ENCODE measurements at places on chromosomes 13 and 19.

DNA sequence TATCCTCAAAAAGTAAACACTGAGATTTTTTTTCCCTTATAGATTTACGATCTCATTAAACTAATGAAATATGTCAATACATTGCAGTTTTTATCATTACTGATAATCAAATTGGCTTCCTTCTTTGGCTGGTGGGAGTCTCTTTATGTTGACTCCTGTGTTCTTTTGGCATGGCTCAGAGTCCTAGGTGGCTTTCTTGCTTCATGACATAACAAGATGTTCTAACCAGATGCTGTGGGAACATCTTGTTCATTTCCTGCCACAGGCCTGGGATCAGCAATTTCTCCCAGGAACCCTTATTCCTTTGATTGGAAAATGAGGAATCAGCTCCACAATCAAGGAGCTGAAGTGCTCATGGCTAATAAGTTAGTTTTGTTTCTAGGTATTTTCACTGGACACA is 13.2 kb upstream of the CYP4F22 start:
- DNase-seq: no peak

DNA sequence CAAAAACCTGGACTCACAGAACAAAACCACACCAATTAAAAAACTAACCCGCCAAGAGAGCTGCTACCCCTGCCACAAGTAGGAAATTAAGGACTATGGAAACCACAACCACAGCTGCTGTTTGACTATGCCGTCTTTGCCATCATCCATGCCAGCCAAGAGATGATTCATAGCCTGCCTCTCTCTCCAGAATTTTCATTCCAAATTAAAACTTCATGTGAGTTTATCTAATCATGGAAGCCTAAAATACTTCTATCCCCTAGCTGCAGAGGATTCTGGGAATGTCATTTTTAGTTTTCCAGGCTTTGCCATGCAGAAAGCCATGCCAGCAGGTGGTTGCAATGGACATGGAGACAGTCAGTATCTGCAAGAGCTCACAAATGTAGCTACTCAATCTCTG is 27.6 kb upstream of the GTF2F2 start:
- no peak for DNase-seq

DNA sequence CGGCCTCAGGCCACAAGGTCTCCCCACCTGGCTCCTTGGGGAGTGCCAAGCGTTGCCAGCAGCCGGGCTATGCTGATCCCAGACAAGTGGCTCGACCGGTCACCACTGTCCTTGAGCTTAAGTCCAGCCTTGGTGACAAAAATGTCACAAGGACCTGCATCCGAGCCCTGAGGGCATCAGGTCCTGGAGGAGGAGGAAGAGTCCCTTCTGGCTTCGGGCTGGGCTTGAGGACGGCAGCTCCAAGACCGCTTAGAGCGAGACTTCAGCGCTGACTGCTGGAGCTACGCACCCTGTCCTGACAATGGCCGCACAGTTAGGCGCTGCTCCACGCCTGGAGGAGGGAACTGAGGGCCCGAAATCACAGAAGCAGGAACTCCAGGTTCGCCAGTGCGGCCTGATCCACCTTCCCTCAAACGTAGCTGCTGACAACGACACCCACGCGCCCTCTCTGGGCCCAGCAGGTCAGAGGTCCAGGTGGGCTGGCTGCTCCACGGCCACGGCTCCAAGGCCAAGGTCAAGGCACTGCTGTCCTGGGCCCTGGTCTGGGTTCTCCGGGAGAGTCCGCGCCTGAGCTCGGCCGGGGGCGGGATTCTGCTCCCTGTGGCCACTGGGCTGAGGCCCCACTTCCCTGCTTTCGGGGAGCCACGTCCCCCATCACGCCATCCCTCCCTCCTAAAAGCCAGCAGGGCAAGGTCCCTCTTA is 7.0 kb downstream of the SBNO2 start:
- no peak for DNase-seq

- DNase-seq: no peak
These were observed 14.5 kb upstream of the PTPRS start for GRCh38 chr19:5355076-5355475.

- no peak for DNase-seq
These were observed 16.1 kb downstream of the MKNK2 start for GRCh38 chr19:2034729-2035589.

- DNase-seq: no peak
These were observed 22.6 kb upstream of the TINCR start for GRCh38 chr19:5590151-5590864.

GRCh38 chr19:49738268-49738667 is 24.8 kb downstream of the TSKS start:
- DNase-seq: no peak

GRCh38 chr19:45187421-45188100 is 9.0 kb downstream of the BLOC1S3 start:
- DNase-seq: no peak

- DNase-seq: no peak
These were observed 10.6 kb downstream of the TRIP10 start for GRCh38 chr19:6750062-6750461.

DNA sequence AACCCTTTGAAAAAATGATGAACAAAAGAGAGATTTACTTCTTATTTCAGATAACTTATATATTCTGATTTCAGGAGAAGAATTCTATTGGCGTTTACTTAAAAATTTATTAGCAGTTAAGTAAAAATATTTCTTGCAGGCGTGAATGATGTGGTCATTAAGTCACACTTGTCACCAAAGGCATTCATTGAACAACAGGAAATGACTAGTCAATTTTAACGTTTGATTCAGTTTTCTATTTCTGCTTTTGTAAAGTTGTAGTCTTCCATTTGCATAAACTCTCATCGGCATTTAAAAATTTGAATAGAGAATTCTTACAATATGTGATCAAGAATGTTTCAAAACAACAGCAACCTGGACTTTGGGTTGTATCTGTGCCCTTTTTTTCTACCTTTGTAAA is 83.4 kb downstream of the GPR12 start:
- no peak for DNase-seq

DNA sequence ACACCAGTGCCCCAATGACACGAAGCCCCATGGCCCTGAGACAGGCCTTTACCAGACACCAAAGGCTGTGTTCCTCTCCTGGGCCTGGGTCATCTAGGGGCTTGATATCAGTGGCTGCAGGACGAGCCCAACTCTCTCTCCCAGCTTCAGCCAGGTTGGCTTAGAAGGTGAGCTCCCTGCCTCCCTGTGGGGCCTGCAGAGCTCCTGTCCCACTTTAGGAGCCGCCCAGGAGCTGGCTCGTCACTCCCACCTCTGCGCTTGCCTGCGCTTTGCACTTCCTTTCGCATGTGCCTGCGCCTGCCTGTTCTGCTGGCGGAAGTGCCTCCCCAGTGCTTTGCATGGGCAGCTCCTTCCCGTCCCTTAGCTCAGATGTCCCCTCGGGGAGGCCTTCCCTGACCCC is 4.9 kb downstream of the CALM3 start:
- DNase-seq: no peak

DNA sequence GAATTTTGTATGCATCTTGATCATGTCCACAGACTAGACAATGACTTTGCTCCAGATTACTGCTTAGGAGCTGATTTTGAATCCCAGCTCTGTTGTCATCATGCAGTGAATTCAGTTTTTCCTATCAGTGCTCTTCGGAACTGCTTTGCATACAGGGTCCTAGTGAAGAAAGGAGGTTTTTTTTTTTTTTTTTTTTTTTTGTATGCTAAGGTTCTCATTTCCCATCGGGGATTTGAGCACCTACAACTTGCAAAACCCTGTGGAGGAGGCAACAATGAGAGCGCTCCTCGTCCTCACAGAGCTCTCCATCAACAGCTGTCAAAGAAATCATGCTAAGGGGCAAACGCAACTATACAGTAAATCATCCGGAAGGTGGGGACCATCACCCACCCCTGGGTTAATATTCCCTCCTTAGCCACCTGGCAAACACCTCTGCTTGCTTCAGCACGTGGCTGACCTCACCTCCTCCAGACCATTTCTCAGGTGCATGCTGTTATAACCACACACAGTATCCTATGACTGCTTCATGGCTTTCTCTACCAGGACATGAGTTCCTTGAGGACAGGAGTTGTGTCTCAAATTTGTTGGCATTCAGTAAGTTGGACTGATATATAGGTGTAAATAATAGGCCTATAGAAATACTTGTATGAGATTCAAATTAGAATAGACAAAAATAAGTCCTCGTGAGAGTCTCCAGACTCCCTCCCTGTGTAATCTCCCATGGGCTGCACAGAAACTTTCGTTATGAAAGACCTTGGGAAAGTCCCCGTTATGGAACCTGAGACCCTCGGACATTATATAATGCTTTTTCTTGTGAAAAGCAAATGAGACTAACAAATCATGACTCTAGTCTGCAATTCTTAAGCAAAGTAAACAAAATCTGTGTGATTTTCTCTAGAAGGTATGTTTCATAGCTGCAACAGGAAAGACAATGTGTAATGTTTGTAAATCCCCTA is 113.8 kb downstream of the KATNAL1 start:
- DNase-seq: no peak

DNA sequence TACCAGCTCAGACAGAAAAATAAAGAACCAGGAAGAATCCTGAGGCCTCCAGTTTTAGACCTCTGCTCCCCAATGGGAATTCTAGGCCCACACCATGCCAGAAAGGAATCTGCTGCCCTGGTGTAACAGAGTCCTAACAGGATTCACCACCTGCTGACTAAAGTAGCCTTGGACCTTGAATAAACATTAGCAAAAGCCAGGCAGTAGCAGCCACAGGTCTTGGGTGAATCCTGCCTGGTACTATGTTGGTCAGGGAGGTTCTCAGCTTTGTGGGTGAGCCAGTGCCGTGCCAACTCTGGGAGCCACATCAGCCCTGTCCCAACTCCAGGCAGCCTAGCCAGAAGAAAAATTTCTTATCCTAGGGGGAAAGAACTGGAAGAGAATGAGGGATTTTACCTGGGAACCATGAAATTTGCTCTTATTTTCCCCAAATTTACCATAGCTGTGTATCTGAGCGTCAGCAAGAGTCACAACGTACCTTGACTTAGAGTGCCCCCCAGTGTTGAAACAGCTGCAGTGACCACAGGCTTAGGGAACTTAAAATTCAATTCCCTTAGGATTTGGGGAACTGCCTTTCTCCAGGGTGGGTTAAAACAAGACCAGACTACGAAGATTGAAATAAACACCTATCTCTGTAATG is 1895.6 kb upstream of the PRR20A start:
- DNase-seq: no peak

- no peak for DNase-seq
These were observed 54.5 kb downstream of the NUFIP1 start for GRCh38 chr13:44934724-44935123.

DNA sequence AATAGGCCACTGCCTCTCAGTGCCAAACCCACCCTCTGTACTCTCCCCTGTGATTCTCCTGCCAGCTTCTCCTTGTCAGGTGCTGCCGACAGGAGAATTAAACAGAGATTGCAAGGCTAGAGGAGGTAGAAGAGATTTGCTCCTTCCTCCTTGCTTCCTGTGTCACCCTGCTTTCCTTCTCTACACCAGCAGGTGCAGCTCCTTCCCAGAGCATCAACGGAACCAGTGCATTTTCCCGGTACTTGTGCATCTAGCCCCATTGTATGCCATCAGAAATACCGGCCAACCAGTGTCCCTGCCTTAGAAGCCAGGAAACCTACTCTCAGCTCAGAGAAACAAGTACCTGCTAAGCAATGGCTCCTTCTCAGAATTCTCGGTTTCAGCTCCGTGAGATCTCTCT is 253.2 kb downstream of the SUCLA2 start:
- no peak for DNase-seq

- no peak for DNase-seq
These were observed 87.9 kb upstream of the POSTN start for GRCh38 chr13:37686501-37686900.

GRCh38 chr19:35869327-35870123 is 1.2 kb downstream of the APLP1 start:
- no peak for DNase-seq

DNA sequence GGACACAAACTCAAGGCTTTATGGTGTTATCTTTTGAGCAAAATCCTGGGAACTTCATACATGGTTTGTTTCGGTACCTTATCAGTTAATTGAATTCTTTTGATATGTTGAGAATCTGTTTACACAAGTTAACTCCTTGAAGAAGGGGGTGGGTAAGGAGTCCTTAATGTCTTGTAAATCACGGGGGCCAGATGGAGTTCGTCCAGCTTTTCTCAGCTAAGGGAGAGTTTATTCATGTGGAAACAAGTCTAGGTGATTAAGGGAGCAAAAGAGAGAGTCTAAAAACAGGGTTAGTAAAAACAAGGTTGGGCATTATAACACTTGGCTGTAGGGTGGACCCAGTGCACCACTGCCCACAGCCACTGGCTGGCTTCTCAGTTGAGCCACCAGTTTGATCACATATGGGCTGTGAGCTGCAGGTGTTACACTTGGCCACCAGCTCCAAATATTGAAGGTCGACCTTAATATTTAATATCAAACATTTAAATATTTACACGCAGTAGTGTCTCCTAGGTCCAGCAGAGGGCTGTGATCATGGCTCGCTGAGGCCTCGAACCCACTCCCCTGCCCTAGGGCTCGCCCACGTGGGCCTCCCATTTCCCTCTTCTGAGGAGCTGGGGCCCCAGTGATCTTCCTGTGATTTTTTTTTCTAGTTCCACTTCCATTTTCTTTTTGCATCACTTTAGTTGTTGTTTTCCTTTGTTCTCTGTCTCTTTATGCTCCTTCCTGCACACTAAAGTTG is 21.0 kb upstream of the ZNF43 start:
- no peak for DNase-seq

DNA sequence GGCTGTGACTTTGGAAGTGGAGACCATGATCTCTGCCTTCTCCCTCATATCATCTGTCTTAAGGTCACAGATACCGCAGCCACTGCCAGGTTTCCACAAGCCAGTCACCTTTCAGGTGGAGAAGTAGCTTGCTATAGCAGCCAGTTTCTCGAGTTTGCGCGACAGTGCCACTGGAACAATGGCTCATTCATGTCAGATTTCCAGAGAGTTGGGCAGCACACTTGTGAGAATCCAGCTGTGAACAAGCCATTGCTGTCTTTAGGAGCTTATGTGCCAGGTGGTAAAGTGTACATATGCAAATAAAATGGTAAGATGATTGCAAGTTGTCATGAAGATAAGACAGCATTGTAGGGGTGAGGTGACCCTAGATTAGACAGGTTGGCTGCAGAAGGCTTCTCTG is 22.3 kb downstream of the GARRE1 start:
- no peak for DNase-seq

DNA sequence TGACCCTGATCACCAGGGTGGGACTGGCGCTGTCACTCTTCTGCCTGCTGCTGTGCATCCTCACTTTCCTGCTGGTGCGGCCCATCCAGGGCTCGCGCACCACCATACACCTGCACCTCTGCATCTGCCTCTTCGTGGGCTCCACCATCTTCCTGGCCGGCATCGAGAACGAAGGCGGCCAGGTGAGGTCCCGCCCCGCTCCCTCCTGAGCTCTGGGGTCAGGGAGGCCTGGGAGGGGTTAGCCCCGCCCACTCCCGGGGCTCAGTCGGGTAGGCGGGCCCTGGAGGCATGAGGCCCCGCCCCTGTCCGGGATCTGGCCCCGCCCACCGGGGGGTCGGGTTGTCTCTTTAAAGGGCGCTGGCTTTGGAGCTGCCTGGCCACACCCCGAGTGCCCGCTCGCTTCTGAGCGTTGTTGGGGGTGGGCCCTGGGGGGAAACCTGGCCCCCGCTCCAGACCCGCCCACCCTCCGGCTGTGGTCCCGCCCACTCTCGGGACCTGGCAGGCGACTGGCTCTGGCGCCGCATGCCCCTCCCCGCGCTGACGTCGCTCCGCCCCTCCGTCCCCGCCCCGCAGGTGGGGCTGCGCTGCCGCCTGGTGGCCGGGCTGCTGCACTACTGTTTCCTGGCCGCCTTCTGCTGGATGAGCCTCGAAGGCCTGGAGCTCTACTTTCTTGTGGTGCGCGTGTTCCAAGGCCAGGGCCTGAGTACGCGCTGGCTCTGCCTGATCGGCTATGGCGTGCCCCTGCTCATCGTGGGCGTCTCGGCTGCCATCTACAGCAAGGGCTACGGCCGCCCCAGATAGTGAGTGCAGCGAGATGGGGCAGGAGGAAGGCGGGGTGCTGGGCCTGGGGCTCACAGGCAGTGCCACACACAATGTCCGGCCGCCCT is 13.1 kb downstream of the DDX39A start:
- DNase-seq: no peak

All from glomerular endothelial cell (primary cell).